Left kidney (tissue), 8 donors: ENCODE measurements at places on chromosomes 12 and 14. TPM values are rescaled to one million over a fixed set of nuclear protein-coding genes. Genes with fewer than 3 reads are reported as not detected.
A peak's percentile ranks its signal among the peaks of the same experiment; 100 is the strongest.

COL2A1 gene
- polyA plus RNA-seq: 50.3 TPM

DNA sequence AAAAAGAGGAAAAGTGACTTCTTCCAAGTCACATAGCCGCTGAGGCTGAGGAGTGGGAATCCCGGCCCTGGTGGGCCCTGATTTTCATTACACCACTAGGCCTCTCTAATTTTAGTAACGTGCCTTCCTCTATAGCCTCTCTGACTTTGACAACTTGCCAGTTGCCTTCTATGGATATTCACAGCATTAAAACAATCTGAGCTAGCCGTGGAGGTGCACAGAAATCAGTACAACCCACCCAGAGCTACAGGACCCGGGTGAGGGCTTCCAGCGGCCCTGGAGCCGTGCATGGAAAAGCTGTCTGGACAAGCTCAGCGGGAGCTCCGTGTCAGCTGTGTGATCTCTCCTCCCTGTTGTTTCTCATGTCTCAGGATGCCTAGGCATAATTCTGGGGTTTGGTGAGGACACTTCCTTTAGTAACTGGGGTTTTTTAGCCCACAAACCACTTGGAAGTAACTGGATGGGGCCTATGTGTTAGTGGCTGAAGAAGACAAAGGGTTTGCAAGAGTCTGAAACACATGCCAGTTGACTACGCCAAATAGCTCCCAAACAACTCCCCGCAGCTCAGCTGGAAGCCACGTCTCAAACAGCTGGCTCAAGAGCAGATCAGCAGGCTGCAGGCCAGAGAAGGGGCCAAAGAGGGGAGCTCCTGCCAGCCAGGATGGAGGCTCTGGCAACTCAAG is 53.0 kb downstream of the SSH1 start:
- DNase-seq: no peak

DNA sequence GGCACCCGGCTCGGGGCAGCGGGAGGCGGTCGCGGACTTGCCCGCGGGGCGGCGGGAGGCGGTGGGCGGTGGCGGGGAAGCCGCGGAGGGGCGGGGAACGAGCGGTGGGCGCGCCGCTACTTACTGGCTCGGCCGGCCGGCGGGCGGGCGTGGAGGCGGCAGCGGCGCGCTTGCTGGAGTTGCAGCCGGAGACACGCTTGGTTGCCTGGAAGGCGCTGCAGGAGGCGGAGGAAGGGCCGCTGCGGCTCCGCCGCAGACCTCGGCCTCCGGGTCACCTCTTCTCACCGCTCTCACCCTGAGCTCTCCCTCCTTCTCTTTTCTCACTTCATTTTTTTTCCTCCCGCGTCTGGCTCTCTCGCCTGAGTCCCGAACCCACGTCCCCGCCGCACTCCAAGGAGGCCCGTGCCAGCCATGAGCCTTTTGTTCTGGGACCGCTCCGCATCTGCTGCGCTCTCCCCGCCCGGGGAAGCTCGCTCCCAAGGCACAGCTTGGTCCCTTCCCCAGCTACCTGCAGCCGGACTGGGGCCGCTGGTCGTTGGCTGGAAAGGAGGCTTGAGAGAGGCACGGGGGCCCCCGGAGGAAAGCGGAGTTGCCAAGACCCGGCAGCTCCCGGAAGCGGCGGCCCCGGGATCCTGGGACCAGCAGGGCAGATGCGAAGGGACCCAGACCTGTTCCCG is 592 bp upstream of the KCNK10 start:
- peak; percentile 40 for DNase-seq

DNA sequence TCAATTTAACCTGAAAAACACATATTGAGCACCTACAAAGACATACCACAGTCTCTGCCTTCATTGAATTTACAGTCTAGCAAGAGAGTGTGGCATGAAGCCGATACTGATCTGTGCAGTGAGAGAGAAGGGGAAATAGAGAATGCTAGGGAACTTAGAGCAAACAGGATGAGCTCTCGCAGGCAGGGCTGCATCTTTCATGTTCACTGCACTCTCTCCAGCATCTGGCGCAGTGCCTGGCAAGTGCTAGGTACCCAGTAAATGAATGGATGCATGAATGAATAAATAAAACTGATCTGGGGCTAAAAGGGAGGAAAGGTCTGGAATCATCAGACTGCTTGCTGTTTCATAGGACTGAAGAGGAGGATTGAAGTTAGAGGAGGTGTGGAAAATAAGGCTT is 256.5 kb upstream of the NPAS3 start:
- no peak for DNase-seq

GRCh38 chr12:98022961-98023360 is 492.4 kb upstream of the TMPO start:
- DNase-seq: no peak

GRCh38 chr14:21703357-21704326 is 30.0 kb upstream of the OR4E1 start:
- DNase-seq: no peak
